ENCODE measurements at places on chromosomes 3 and 15. TPM values are rescaled to one million over a fixed set of nuclear protein-coding genes. Genes with fewer than 3 reads are reported as not detected.

DNA sequence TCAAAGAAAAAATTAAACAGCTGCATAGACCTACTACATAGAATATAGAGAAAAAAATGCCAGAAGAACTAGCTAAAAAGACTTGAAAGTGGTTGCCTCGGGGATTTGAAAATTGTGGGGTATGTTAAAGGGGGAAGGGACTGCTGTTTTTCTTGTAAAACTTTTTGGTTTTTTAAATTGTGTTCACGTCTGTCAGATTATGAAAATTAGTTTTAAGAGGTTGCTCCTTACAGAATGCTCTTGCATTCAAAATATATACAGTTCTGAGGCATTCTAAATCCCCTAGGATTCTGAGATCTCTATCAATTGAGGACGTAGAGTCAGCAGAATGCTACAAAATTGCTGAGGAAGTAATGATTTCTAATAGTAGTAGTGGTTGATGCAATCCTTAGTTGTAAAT, 28.6 kb downstream of the PIAS1 start:
- no peak for DNase-seq

DNA sequence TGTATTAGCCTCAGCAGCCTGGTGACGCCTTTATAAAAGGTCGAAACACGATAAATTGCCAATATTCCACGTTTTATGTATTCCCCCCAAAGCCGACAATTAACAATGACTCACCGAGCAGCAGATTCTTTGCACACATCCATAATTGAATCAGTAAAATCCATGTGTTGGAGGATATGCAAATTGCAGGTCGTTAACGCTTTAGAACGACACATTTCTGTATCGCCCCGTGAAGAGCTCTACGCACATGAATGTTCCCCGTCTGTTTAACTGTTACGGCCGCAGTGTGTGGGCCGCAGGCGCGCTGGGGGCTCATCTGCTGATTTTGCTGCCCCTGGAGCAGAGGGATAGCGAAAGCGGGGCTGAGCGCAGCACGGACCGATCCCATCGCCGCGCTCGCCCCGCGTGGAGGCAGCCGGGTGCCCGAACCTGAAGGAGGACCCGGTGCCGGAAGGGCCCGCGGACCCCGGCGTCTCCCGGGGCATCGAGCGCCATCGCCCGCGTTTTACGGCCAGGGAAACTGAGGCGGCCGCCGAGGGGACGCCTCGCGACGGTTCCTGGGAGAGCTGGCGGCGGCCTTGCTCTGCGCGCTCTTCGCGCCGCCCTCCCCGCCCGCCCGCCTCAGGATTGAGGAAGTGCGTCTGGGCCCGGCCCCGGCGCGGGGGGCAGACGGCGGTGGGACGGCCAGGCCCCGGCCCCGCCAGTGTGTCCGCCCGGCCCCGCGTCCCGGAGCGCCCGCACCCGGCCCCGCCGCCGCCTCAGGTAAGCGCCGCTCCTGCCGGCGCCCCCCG, at the start of gene LRRK1:
Gene LRRK1 (plus strand): TSS at position 668 of the 791 bp plus-strand sequence. CDS start 5,276 bp downstream, outside the sequence.
- peak; percentile 73 for DNase-seq

Gene ARPP21
- total RNA-seq = 3.0 TPM

- DNase-seq = no peak
Observed at GRCh38 chr3:41592753-41593510, 369.0 kb downstream of the ULK4 start.

GRCh38 chr3:141812586-141812985, 49.4 kb downstream of the GRK7 start:
- DNase-seq = no peak

- DNase-seq = no peak
Observed at GRCh38 chr3:178100908-178101307, 435.3 kb upstream of the KCNMB2 start.

Gene HAPLN3
- total RNA-seq = 82.3 TPM

Gene FAM81A
- 1.2 TPM for total RNA-seq

DNA sequence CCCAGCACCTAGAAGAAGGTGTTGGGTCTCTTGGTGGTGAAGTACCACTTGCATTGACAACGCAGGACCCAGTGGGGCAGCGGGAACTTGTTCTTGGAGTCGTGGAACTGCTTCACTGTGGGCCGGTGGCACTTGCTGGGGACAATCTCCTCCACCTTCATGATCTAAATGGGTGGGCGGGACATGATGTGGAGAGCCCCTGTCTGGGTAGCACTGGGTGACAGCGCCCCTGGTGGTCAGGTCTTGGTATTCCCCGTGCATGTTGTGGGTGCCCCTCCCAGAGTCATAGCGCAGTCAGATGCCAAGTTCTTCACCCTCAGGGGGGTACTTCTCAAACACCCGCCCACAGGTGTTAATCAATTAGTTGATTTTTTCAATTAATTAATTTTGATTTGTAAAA, 60.2 kb downstream of the AGBL1 start:
- DNase-seq = no peak

- DNase-seq = no peak
Observed at GRCh38 chr3:79467721-79468120, 300.1 kb downstream of the ROBO1 start.
